ENCODE measurements at places on chromosomes 4 and X.

GRCh38 chr4:87006426-87006675 lies 71.5 kb downstream of the AFF1 start:
- DNase-seq: no peak

- no peak for DNase-seq
These were observed 10.6 kb upstream of the H2AZ1 start for GRCh38 chr4:99960648-99961047.

GRCh38 chr4:142960126-142960525 lies 114.0 kb upstream of the INPP4B start:
- DNase-seq: no peak

GRCh38 chr4:138537731-138538490 lies 295.8 kb upstream of the SLC7A11 start:
- no peak for DNase-seq

- DNase-seq: no peak
These were observed 333.1 kb downstream of the IL1RAPL1 start for GRCh38 chrX:28920153-28920943.

DNA sequence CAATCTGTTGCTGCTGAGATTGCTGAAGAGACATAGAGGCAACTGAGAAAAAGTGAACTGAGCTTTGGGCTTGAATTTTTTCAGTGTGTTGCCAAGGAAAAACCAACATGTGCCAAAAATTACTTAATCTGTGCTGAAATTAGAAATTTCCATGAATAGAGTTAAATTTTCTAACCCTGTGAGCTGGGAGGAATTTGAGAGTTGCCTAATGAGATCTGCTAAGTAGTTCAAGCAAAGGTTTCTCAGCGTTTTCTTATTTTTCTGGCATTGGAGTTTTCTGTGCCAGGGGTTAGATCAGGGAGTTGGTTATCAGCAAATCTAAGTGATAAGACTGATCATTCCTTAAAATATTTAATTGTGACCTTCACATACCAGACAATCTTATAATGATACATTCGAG lies 457.5 kb upstream of the GNPDA2 start:
- no peak for DNase-seq

DNA sequence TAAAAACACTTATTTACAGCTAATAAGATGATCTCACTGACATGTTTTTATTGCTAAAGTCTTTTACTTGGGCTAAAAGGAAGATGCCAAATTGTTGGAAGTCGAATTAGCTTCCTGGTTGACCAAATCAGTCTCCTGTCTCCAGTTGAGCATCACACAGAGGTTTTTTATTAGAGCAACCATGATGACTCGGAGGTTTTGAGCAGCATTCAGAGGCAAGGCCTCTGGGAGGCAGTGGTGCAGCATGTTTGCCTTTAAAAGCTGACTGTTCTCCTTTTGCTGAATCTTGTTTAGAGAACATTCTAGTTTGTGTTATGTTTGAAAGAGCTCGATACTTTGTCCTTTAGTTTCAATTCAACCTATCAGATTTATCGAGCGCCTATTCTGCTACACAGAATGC lies 2.1 kb downstream of the UCHL1 start:
- DNase-seq: no peak

- DNase-seq: no peak
These were observed 1.9 kb downstream of the SMAD1 start for GRCh38 chr4:145483514-145483913.

- no peak for DNase-seq
These were observed 28.9 kb downstream of the STARD8 start for GRCh38 chrX:68676335-68676734.

DNA sequence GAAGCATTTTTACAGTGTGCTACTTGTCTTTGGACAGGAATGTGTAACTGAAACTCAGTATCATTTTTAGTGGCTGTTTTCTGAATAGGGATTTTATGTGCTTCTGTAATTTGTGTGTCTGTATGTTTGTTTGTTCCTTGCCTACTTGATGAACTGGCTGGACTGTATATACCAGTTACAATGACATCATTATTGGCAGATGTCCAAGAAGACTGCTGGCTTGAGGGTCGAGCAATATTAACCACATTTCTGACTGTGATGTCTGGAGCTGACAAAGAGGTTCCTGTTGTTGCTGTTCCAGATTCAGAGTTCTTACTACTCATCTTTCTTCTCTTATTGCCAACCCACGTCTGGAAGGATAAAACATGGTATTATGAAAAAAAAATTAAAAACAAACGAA lies 33.0 kb downstream of the HDX start:
- no peak for DNase-seq

DNA sequence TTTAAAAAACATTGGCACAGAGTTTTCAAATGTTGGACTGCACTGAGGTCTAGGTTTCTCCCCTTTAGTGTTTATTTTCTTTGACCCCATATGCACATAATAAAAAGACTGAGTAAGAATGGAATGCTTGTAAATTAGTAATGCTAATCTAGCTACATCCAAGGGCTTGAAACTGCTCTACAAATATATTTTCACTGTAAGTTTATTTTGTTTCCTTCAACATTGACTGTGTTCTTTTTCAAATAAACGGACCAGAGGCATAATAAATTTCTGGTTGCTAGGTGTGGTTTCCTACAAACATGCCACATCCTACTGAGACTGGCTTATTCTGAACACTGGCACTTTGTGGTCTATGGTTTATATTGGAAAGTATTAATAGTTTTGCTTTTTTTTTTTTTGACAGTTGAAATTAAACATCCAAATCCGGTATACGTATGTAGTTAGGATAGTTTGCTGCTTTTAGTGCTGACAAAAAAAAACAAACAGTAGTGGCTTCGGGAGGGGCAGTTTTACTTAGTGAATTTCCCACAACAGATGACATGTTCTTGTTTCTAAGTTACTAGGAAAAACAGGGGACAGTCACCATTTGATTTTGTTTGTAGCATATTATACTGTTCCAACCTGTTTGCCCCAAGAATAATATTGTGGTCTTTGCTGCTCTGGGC lies 13.2 kb downstream of the CA5B start:
- no peak for DNase-seq

- no peak for DNase-seq
These were observed 142.4 kb upstream of the FGF13 start for GRCh38 chrX:138853936-138854335.

DNA sequence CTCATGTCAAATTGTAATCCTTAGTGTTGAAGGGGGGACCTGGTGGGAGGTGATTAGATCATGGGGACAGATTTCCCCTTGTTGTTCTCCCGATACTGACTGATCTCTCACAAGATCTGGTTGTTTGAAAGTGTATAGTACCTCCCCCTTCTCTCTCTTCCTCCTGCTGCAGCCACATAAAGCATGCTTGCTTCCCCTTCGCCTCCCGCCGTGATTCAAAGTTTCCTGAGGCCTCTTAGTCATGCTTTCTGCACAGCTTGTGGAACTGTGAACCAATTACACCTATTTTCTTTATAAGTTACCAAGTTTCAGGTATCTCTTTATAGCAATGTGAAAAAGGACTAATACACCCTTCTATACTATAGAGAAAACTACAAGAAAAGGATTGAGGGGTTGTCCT lies 1170.5 kb upstream of the AGA start:
- no peak for DNase-seq

DNA sequence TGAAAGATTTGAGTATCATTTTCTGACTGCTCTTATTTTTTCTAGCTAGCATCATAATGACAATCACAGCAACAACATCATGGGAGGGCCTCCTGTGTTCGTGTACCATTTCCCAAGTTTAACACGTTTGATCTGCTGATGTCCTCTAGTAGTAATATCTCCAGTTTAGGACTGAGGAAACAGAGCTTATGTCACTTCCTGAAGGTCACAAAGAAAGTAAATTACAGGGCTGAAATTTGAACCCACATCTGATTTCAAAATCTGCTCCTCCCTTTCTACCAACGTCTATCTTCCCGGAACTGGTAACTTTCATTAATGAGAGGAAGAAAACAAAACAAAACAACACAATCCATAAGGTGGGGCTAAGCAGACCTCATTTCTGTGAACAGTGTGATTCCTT lies 302.7 kb downstream of the PACRGL start:
- DNase-seq: no peak

- DNase-seq: no peak
These were observed 21.6 kb downstream of the SCD5 start for GRCh38 chr4:82776925-82777542.

- DNase-seq: no peak
These were observed 648.3 kb downstream of the GABRG1 start for GRCh38 chr4:45475548-45475947.

GRCh38 chr4:147923854-147924253 lies 192.0 kb downstream of the ARHGAP10 start:
- DNase-seq: no peak

DNA sequence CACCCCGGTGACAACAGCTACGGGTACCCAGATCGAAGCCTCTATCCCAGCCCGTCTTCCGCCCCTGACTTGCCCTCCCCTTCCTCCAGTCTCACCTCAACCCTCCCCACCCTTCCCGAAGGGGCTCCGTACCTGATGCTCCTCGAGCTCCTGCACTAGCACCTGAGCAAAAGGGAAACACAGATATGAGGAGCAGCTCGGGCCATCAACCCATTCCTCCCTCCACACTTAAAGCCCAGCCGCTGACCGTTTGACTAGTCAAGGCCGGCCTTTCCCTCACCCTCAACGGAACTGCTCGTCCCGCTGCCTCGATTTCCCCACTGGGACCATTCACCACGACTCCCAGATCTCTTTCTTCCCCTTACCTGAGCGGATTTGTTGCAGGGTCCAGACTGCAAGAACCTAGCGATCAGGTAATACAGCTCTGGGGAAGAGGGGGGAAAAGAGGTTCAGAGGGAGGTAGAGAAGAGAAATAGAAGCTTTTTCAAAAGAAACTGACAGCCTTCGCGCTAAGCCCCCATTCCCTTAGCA lies 731 bp downstream of the BRWD3 start:
- no peak for DNase-seq

DNA sequence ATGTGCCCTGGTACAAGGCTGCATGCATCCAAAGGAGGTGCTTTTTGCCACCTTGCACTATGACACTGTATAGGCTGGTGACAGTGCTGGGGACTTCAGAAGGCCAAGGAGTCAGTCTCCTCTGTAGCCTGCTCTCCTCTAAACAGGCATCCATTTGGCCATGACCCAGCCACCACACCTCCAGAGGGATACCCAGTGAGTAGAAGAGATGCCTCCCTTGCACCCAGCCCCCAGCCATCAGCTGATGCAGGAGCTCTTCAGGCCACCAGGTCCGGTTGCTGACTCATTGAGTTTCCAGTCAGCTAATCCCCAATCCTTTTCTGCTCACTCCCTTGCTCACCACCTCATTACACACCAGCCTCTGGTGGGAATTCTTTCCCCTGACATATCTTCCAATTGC lies 99.8 kb downstream of the PJA1 start:
- DNase-seq: no peak

GRCh38 chr4:66609014-66609413 lies 936.3 kb downstream of the CENPC start:
- no peak for DNase-seq

DNA sequence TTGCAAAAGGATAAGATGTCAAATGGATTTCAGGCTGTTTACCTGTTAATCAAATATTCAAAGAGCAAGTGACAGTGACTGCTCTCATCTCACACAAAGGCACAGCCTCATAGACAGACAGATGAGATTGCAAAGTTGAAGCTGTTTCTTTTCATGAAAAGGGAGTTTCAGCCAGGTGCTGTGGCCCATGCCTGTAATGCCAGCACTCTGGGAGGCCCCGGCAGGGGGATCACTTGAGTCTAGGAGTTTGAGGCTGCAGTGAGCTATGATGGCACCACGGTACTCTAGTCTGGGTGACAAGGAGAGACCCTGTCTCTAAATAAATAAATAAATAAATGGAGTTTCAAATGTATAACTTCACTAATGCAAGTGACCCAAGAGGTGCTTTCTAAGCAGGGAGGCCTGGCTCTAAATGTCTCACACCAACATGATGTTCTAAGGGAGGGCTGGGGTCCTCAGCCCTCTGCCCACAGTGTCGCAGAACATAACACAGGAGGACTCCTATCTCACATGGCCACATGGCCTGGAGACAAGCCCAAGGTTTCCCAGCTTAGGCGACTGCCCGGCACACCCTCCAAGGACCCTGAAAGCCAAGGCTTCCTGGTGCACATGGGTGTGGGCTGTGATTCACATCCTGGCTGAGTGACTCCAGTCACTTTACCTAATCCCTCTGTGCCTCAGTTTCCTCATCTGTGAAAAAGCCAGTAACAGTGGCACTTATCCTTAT lies 26.8 kb downstream of the PPP2R2C start:
- DNase-seq: no peak

- no peak for DNase-seq
These were observed 15.6 kb upstream of the UGT2A1 start for GRCh38 chr4:69668680-69669079.

DNA sequence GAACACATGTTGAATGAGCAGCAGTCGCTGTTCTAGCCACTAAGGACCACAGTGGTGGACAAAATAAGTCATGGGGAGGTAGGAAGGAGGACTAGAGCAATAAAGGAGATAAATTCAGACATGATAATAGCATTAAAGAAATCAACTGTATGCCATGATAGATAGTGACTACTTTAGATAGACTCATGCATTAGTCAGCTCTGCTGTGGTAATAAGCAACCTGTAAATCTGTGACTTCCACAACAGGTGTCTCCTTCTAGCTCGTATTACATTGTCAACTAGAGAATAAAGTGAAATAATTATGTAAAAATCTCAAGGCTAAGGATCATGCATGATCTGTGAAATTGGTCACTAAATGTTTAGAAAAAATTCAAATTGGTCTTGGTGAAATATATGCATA lies 77.9 kb downstream of the WWC2 start:
- DNase-seq: no peak

DNA sequence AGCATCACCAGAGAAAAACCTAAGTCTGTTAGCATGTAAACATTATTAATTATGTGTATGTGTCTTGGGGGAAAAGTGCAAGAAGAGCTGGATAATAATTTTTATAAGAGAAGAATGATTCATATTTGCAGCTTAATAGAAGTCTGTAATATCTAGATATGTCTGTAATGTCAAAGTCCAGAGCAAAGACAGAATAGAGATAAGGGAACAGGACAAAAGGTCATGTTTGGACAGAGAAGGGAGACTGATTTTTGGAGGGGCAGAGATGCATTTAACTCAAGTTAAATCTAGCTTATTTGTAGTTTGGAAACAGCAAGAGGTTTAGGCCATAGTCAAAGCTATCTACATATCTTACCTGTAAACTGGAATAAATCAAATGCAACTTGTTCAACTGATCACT lies 61.2 kb downstream of the MAGED1 start:
- DNase-seq: no peak

- no peak for DNase-seq
These were observed 585.6 kb downstream of the IL1RAPL1 start for GRCh38 chrX:29172880-29173279.

DNA sequence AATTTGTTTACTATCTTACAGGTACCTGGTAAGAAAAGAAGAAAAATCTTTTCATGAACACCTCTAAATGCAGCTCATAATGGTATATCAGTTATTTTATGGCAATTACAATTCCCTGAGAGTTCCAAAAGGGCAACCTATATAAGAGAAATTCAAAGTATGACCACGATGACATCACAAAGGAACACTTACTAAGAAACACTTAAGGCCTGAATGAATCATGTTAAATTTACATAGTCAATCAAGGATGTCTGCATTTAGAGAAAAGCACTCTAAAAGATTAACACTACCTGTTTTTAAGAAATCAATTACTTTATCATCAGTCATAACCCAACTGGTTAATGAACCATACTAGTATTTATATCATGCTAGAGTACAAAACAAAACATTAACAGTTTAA lies 63.9 kb downstream of the LCORL start:
- no peak for DNase-seq

GRCh38 chr4:10086506-10087120 lies 30.0 kb downstream of the WDR1 start:
- no peak for DNase-seq

GRCh38 chrX:44152852-44153251 lies 179.7 kb upstream of the NDP start:
- no peak for DNase-seq

All from stimulated activated CD8-positive, alpha-beta memory T cell treated with anti-CD3 and anti-CD28 coated beads, Interleukin-7, amount 100 ng/mL, for 4 hours (primary cell).